ENCODE measurements at places on chromosomes 3 and 15.

DNA sequence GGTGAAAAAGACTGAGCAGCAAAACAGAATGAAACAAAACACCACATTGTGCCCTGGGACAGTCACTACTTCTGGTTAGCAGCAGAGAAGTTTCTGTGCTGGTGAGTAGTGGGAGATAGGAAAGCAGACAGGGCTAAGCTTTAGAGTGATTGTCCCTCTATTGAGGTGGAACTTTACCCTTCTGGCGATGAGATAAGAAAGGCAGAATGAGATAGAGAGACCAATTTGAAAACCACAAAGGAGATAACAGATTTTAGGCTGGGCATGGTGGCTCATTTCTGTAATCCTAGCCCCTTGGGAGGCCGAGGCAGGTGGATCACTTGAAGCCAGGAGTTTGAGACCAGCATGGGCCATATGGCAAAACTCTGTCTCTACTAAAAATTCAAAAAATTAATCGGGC is 208.5 kb downstream of the TBL1XR1 start:
- DNase-seq, result no peak

GRCh38 chr3:25468866-25469319 is 40.8 kb downstream of the RARB start:
- no peak for DNase-seq

DNA sequence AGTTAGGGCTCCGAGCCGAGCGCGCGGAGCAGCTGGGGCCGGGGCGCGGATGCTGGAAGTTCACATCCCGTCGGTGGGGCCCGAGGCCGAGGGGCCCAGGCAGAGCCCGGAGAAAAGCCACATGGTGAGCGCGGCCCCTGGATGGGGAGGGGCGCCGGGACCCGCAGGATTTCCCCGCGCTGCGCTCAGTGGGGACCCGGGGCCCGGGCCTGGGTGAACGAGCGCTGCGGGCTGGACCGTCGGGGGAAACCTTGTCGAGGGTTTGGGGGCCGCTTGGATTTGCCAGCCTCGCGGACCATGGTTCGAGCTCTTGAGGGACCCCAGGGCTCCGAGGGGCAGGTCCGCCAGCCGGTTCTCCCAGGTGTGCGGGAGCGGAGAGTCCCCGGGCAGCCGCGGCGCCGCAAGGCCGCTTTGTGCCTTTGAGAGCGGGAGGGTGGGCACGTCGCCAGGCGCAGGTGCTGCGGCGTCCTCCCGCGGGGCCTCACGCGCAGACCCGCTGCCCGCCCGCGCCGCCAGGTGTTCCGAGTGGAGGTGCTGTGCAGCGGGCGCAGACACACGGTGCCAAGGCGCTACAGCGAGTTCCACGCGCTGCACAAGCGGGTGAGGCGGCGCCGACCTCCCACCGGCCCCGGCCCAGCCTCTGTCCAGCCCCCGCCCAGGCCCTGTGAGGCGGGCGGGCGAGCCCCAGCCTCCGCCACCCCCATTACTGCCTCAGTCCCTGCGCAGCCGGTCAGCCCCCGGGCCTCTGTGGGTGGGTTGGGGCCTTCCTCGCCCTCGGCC is at the start of gene SNX22:
SNX22 (plus strand) TSS at position 5 of the 780 bp plus-strand sequence; CDS start at position 50, 45 bp downstream.
- no peak for DNase-seq

DNA sequence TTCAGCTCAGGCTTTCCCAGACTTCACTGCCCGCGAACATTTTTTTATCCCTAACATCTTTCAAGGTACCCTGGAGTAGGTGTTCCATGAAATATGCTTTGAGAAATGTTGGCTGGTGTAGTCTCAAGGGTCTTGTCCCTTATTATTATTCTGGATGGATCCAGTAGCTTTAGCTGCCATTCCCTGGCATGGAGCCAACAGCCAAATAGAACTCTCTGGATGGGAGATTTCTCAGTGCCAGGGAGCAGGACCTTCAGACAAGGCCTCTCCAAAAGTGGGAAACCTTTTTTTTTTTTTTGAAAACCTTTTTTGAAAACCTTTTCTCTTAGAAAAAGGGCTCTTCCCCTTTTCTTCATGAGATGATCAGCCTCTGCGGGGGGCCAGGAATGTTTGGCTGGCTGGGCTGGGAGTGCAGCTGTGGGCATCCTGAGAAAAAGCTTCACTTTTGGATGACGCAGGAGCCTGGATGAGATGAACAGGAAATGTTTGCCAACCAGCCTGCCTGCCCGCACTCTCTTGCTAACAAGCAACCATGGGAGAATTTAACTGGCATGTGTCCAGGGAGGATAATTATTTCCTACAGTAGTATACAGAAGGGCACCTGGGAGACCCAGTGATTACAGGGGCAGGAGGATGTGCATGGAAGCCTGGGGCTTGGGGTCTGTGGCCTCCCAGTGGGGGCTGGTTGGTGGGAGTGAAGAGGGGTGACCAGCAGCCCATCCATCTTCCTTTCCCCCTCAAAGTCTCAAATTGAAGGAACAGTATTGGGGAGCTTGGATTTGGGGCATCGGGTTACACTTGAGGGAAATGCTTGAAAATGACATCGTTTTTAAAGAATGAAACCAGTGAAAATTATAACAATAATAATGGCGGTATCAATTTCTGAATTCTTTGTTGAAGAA is 109.1 kb upstream of the LRIG1 start:
- DNase-seq, result no peak
